ENCODE measurements at places on chromosomes 6 and 20. TPM values are rescaled to one million over a fixed set of nuclear protein-coding genes. Genes with fewer than 3 reads are reported as not detected.

PRSS35 gene
- not detected for polyA plus RNA-seq

SEMG1 gene
- polyA plus RNA-seq, result not detected

TMEM239 gene
- not detected for polyA plus RNA-seq

ELOVL4 gene
- 101 TPM for polyA plus RNA-seq

ERVFRD-1 gene
- not detected for polyA plus RNA-seq

ZBTB46 gene
- polyA plus RNA-seq, result 6.3 TPM

DPPA5 gene
- not detected for polyA plus RNA-seq

PGC gene
- not detected for polyA plus RNA-seq

SMPDL3A gene
- polyA plus RNA-seq, result 46.3 TPM

CBLN4 gene
- 24.9 TPM for polyA plus RNA-seq

All from Purkinje cell (primary cell).